Hypothalamus (tissue), 51 donors: ENCODE measurements at places on chromosomes 5 and 9.

DNA sequence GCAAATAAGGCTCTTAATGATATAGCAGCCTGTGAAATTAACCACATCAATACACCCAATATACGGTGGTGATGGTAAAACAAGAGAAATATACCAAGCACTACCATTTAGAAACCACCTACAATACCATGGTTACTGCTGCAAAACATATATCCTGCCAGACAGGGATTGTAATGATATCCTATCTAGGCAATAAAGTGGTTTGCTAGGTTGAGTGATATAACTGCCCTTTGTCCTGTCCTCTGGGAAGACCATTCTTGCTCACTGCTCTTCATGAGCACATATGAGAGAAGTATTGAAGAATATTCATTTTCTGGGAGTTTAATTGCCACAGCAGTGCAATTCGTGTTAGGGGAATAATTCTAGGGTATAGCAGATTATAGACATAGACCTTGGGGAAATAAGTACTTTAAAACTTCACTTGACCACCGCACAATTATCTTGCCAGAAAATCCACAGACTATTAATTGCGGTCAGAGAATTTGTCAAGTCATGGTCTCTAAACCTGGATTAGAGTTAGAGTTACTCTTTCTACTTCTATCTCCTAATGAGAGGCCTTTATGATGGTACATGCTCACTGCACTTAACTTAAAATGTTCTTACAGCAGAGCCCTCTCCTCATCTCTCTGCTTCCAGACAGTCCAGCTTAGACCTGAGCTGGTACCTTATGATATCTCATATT, 413.0 kb downstream of the ZNF608 start:
- DNase-seq: no peak

DNA sequence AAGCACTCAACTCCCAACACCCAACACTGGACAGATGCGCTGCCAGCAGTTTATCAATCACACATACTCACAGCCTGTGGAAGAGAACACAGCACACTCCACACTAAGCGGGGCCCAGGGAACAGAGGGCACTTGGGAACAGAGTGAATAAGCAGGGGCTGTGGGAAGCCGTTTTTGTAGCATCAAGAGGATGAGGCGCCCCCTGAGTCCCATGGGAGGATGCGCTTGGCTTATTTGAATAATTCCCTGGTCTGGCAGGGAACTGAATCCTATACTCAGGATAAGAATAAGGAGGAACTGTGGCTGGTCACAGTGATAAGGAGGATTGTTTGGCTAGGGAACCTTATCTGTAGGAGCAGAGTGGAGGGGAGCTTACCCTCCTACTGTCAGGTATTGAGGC, 96.1 kb upstream of the DNAH5 start:
- DNase-seq: no peak

DNA sequence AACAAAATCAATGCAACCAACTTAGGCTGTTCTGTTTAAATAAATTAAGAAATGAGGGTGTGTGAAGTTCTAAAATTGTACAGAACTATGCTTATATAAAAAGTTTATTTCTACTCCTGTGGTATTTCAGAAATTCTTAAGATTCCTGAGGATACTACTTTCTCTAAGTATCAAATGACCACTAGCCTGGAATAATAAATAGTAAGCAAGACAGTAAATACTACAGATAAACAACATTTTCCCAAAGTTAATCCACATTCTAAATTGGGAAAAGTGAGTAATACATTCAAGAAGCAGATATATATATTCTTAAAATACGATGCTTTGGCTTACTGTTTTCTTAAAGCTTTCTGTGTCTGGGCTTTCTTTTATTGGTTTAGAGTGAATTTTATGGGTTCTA, 29.5 kb downstream of the CCNH start:
- no peak for DNase-seq

GRCh38 chr5:68405784-68406743, 190.5 kb downstream of the PIK3R1 start:
- DNase-seq: no peak

GRCh38 chr5:68565427-68565826, 349.9 kb downstream of the PIK3R1 start:
- no peak for DNase-seq

- no peak for DNase-seq
Observed at GRCh38 chr9:33742519-33742918, 52.8 kb upstream of the PRSS3 start.

DNA sequence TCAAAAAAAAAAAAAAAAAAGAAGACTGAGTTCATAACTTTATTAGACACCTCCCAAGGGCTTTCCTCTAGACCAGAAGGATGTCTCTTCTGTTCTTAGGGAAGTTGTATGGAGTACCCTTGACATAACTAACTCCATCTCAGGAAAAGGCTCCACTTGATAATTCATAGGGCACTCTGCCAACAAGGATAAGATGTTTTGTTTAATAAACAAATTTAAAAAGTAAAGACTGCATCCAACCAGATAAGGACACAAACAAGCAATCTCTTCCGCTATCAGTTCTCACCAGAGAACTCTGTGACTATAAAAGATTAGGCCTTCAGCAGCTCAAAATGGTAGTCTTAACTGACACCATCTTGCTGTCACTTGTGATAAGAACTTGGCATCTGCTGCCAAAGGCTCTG, 65.8 kb downstream of the SFXN1 start:
- DNase-seq: no peak

DNA sequence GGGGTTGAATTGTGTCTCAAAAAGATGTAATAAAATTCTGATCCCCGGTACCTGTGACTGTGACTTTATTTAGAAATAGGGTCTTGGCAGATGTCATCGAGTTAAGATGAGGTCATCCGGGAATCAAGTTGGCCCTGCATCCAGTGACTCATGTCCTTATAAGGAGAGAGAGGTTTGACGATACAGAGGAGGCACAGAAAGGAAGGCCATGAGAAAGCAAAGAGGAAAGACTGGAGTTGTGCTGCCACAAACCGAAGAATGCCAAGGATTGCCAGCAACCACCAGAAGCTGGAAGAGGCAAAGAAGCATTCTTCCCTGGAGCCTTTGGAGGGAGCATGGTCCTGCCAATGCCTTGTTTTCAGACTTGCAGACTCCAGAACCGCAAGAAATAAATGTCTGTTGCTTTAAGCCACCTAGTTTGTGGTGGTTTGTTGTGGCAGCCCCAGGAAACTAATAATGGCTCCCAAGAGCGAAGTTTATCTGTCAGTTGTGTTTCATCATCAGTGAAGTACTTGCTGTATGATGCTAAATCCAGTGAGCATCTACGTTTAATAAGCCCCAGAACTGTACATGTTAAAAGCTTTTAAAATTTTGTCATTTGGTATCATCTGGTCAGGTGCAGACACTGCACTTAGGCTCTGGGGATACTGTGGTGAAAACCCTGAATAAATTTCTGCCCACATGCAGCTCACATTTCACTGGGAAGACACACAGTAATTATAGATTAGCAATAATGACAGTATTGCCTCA, 114.8 kb downstream of the TLE4 start:
- no peak for DNase-seq

GRCh38 chr9:35892051-35892450, 14.0 kb upstream of the HRCT1 start:
- no peak for DNase-seq

DNA sequence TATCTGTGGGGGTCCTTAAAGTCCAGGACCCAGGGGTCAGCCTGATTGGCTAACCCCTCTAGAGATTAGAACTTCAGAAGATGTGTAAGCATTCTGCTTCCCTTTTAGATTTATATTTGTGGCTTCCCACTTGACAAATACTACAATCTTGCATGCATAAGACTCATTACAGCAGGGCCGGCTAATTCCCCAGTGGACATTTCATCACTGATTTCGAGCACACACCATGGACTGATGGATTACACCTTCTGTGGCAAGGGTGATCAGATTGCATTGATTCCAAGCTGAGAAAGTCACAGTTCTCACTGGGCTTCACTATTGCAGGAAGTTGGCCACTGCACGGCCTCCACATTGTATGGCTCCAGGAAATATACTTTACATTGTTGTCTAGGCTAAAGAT, 65.8 kb upstream of the DAPK1 start:
- no peak for DNase-seq

DNA sequence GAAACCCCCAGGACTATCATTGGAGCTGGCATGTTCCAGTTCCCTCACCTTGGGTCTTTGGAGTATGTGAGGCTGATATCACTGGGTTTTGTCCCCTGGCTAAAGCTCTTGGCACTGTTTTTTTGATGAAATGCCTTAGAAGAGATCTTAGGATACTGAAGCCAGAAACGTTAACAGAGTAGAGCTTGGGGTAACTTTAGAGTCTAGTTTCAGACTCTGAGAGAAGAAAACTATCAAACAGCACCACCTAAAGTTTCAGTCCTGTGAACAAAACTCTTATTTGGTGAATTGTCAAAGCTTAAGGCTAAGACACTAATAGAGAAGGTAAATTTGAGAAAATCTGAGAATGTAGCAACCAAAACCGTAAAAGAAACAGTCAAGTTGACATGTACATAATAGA, 111.7 kb upstream of the PUM3 start:
- no peak for DNase-seq

GRCh38 chr9:86827893-86828292, 119.4 kb downstream of the GAS1 start:
- no peak for DNase-seq

DNA sequence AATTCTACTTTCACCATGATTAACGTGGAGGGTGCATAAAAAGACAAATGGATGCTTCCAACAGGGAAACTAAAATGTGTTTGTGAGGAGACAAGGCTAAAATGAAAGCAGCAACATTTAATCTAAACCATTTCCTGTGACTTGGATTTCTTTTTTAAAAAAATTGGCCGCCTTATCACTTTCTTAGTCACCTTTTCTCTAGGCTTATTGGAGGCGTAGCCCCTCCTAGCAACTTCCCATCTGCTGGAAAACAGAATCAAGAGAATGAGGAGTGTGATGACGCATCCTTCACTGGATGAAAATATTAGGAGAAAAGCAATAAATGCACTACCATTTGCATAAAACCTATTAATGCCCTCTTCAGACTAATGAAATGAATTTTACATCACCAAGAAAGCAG, 791 bp upstream of the GPR150 start:
- DNase-seq: no peak

- DNase-seq: no peak
Observed at GRCh38 chr9:134560206-134560605, 81.4 kb upstream of the COL5A1 start.

- no peak for DNase-seq
Observed at GRCh38 chr5:139705191-139705590, 57.0 kb downstream of the CXXC5 start.

DNA sequence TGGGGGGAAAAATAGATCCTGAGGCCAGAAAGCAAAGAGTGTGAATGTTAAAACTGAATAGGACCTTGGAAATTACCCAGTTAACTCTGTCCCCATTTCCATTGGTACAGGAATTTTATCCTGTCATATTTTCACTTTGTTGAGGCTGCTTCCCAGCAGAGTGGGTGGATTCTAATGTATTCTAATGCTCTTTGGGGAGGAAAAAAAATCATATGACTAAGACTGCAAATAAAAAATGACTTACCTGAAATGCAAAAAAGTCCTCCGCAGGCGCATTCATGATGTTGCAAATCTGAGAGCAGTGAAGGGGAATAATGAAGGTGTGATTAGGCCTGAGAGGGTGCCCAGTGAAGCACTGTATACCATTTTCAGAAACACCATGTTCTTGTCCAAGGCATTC, 41.2 kb downstream of the PDE6A start:
- no peak for DNase-seq

GRCh38 chr5:10166392-10166791, 83.3 kb downstream of the ATPSCKMT start:
- no peak for DNase-seq

GRCh38 chr9:122819791-122820489, 8.4 kb downstream of the PDCL start:
- no peak for DNase-seq

DNA sequence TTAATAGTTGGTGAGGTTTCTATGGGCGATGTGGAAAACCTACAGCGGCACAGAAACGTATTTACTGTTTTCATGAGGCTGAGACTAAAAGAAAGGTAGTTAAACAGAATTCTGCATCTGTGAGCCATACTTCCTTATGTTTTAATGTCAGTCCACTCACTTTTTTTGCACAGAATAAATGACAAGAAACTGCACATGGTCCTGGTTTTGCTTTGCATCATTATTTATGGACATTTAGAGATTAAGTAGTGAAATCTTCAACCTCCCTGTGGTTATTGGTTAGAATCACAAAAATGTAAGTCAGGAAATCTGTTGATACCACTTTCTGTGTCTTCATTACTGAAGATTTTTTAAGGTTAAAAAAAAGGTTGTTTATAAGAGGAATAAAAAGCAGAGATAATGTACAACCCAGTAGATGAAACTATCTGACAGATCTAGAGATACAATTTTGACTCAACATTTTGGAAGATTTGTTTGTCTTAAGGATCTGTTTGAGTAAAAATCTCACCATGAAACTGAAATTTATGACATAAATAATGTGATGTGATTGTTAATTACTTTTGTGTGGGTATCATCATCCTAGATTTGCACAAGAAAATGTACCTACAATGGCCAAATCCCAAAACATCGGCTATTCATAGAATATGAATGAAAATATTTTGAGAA, 2.4 kb downstream of the PRR16 start:
- DNase-seq: no peak

- DNase-seq: no peak
Observed at GRCh38 chr5:25744908-25745307, 1100.1 kb upstream of the CDH10 start.

DNA sequence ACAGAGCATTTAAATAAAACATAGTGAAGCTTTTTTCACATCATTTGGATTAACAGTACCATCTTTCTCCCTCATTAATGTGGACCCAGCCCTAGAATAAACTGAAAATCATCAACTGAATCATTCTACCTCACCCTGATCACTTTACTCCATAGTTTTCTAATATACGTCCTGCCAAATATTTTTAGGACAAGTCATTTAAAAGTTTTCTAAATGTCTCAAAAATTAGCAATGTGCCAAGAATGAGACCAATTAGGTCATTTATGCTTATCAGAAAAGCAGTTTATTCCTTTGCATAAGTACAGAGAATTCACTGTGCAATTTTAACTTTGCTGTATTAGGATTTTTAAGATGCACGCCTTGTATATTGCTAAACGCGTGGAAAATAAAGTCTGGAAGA, 284.4 kb downstream of the PIK3R1 start:
- no peak for DNase-seq

GRCh38 chr9:117951127-117951526, 246.9 kb downstream of the TLR4 start:
- DNase-seq: no peak
